ENCODE measurements at places on chromosomes 1 and 21.

GRCh38 chr1:100793659-100794058 is 74.1 kb downstream of the VCAM1 start:
- ATAC-seq, result peak; percentile 80

DNA sequence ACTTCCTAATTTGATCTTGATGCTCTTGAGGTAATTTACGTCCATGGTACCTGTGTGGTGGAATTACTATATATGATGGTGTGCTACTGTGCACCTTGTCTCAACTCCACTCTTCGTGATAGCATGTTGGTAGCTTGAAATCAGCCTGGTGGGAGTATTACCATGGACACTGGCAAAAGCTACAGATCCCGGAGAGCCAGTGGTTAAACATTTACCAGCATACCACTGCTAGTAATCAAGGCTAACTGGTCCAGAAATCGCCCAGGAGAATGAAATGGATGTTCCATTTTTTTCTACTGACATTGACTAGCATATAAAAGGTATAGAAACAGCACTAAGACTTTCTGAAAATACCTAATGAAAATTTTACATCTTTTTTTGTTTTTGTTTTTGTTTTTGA is 30.6 kb downstream of the ELK4 start:
- ATAC-seq, result no peak

GRCh38 chr1:248804771-248805681 is 20.7 kb downstream of the SH3BP5L start:
- ATAC-seq, result no peak

- ATAC-seq, result peak; percentile 63
These were observed 181.8 kb upstream of the FMN2 start for GRCh38 chr1:239909898-239910297.

- no peak for ATAC-seq
These were observed 59.7 kb downstream of the MYOM3 start for GRCh38 chr1:24052220-24052619.

Data from motor neuron (in vitro differentiated cells).